ENCODE measurements at places on chromosomes 13 and 19. TPM values are rescaled to one million over a fixed set of nuclear protein-coding genes. Genes with fewer than 3 reads are reported as not detected.

DNA sequence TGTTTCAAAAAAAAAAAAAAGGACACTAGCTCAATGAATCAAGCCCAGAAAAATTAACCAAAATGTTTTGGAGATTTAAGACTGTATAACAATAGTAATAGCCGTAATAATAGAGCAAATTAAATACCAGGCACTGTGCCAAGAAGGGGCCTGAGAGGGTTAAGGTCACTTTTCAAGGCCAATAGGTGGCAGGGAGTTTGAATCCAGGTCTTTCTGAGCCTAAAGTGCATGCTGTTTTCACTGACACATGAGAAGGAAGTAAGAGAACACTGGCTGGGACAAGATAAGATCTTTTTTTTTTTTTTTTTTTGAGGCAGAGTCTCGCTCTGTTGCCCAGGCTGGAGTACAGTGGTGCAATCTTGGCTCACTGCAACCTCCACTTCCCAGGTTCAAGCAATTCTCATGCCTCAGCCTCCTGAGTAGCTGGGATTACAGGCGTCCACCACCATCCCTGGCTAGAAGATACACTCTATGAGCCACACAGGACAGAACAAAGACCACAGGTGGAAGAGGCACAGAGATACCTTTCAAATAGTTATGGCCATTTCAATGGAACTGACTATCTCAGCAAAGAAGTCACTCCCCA, 7.7 kb downstream of the FFAR2 start:
- no peak overlapping the region for H3K27ac ChIP-seq
- no peak overlapping the region for H3K4me3 ChIP-seq
- H3K4me1 ChIP-seq, result peaks cover 17% of the 10 kb centered on the region
- H3K36me3 ChIP-seq, result no peaks in the 10 kb centered on the region
- DNase-seq, result no peak
- H3K27me3 ChIP-seq, result no peaks in the 10 kb centered on the region

GRCh38 chr19:35911173-35911572, 3.1 kb upstream of the TYROBP start:
- no peak for DNase-seq
- no peak overlapping the region for H3K4me3 ChIP-seq
- H3K27me3 ChIP-seq, result no peaks in the 10 kb centered on the region
- no peaks in the 10 kb centered on the region for H3K36me3 ChIP-seq

The MISP gene
- not detected for total RNA-seq

The DHRS12 gene
- total RNA-seq, result 4.9 TPM
